Aorta (tissue), 5 donors: ENCODE measurements at places on chromosomes 11 and 22. TPM values are rescaled to one million over a fixed set of nuclear protein-coding genes. Genes with fewer than 3 reads are reported as not detected.
A peak's percentile ranks its signal among the peaks of the same experiment; 100 is the strongest.

DNA sequence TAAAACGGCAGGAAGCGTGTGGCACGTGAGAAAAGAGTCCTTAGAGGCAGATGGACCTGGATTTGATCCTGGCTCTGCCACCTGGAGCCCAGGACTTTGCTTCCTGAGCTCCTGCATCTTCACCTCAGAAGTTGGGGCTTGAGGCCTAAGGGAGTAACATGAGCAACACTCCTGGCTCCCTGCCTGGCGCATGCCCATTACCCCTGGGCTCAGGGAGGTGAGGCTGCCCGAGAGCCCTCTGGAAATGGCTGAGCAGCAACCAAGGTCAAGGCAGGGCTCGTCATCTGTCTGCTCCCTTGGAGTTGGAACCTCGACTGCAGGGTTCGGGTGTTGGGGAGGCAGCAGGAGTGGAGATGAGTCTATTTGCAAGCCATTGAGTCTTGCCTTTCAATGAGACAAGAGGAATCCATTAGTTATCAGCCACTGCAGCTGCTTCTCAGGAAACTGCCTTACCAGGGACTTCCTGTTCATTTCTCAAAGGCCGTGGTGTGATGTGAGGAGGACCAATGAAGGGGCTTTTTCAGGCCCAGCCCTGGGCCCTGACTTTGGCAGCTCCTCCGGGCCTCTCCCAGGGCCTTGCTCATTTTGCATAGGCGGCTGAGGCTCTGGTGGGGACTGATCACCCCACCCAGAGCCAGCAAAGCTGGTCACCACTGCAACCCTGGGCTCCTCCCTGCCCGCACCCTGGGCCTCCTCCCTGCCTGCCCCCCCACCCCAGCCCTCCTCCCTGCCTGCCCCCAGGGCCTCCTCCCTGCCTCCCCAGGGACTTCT, 6.4 kb downstream of the FADS2 start:
- no peak overlapping the region for H3K4me3 ChIP-seq
- H3K27me3 ChIP-seq = no peaks in the 10 kb centered on the region
- peak; percentile 91 for DNase-seq
- H3K36me3 ChIP-seq = no peaks in the 10 kb centered on the region

DNA sequence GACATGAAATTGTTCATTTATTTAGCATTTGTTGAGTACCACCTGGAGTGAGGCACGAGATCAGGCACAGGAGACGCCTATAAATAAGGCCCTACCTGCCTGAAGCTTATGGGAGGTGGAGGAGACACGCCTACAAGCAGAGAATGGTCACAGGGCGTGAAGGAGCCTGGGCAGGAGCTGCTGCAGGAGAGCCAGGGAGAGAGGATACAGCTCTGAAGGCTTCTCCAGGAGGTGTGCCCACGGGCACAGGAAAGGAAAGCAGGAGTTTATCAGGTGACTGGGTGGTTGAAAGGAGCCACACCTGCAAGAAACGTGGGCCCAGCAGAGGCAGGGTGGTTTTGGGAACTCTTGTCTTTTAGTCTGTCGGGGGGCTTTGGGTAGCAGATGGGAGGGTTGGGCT, 70.3 kb downstream of the BMAL1 start:
- H3K4me1 ChIP-seq = no peaks in the 10 kb centered on the region
- no peak overlapping the region for H3K27ac ChIP-seq
- H3K4me3 ChIP-seq = no peak overlapping the region
- DNase-seq = no peak

GRCh38 chr11:34639545-34639944, 18.7 kb downstream of the EHF start:
- no peak overlapping the region for H3K27ac ChIP-seq
- no peak for DNase-seq
- H3K27me3 ChIP-seq = no peaks in the 10 kb centered on the region
- H3K4me3 ChIP-seq = no peak overlapping the region
- no peaks in the 10 kb centered on the region for H3K4me1 ChIP-seq
- no peaks in the 10 kb centered on the region for H3K36me3 ChIP-seq

DNA sequence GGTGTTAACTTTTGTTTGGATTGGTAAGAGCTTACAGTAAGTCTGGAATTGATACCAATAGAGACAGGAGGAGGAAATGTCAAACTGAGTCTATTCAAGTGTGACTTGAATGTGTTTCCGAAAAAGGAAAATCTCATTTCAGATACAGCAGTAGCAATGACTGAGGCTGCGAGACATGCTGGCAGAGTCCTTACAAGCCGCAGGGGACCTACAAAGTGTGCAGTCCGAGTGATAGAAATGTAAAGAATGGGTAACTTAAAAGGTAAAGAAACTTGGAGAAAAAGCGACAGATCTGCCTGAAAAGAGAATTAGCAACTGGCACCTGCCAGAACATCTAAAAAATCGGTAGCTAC, 444 bp downstream of the CWF19L2 start:
- no peak for DNase-seq
- no peak overlapping the region for H3K27ac ChIP-seq
- peak overlapping the region; percentile 97 for H3K4me3 ChIP-seq
- H3K4me1 ChIP-seq = no peaks in the 10 kb centered on the region
- H3K27me3 ChIP-seq = no peaks in the 10 kb centered on the region
- no peaks in the 10 kb centered on the region for H3K36me3 ChIP-seq

The ART1 gene
- total RNA-seq = not detected

The CCDC116 gene
- 1.8 TPM for total RNA-seq

The APOA4 gene
- not detected for total RNA-seq
